ENCODE measurements at places on chromosomes 12 and 14.

DNA sequence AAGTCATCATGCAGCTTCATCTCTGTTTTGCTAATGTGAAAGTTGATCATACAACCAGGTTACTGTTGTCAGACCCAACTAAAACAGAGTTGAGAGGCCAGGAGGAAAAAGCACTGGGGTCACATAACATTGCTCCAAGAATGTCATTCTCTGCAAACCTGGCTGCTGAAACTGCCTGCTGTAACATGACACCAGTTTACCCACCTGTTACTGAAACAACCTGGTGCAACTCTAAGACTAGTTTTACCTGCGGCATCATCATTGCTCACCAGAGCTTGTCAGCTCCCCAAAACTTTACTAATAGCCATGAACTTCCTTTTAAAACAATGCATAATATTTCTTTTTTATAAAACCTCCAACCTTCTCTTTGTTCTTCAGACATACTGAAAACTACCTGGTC, 30.7 kb upstream of the DEGS2 start:
- no peak for DNase-seq

GRCh38 chr12:18045446-18045992, 44.5 kb downstream of the RERGL start:
- DNase-seq = no peak

DNA sequence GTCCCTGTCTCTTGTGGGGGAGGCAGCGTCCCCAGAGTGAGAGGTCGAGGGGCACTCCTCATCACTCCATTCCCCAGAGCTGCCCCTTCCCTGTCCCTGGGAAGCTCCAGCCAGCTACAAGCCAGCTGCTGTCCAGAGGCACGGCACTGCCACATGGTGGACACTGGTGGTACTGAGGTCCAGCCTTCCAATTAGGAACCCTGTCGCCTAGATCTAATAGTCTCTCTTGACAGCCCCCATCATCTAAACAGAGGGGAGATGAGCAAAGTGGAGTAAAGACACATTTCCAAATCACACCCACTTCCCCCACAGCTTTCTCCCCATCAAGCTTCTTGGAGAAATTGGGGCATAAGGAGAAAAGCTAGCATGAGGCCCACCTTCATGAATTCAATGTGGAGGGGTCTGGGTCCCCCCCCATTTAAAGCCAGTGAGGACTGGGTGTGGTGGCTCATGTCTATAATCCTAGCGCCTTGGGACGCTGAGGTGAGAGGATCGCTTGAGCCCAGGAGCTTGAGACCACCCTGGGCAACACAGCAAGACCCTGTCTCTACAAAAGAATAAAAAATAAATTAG, 2.1 kb upstream of the INHBE start:
- peak; percentile 67 for DNase-seq

DNA sequence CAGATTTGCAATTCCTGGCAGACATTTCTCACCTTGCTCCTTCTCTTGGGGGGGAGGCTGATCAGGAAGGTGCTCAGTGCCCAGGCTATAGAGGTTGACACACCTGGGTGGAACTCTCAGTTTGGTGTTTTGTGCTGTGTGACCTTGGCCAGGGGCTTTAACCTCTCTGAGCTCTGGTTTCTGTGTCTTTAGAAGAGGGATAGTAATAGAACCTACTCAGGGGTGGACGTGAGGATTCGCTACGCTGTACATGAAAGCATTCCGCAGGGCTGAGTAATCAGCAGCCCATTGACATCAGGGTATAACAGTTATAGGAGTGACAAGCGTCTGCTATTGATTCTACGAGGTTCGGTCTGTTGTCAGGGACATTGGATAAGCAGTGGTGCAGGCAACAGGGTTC, 98.1 kb downstream of the PHETA1 start:
- DNase-seq = no peak

- no peak for DNase-seq
These were observed 10.1 kb upstream of the SPATS2 start for GRCh38 chr12:49357103-49357678.

DNA sequence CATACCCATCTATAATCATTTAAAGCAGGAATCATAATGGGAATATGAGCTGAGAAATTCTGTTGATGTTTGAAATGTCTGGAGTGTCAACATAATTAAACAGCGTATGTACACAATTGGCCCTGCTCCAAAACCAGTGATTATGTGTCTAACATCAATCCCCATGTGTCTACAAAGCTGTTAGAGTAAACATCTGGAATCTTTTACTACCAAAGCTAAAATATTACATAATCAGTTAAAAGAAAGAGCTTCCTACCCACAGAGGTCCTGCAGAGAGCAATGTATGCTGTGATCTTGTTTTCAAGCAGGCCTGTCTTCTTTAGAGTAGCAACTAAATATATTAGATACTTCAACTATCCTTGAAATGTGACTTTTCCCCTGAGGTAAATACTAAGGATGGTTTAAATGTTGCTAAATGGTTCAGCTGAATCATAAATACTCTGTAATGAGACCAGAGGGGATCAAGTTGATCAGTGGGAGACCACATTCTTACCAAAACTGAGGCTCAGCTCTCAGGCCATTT, 74.3 kb downstream of the RASSF8 start:
- no peak for DNase-seq

DNA sequence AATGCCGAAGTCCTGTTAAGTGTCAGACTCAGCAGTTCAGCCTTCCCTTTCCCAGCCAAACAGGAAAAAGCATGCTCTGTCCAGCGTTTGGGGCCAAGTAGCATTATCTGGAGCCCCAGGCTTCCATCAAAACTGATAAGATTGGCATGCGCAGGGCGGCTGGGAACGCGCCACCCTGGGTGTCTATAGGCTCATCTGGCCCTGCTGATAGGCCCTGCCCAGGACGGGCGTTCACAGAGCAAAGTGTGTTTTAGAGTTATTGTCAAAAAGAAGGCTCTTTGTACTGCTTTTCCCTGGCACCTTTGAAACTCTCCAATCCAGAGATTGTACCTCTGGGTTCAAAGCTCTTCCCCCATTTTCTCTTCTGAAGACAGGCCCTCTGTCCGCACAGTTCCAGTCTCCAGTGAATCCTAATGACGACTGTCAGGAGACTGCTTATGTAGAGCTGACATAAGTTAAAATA, at the start of gene ART4:
Gene ART4 (minus strand): TSS at position 102 of the 463 bp plus-strand sequence. CDS start 413 bp downstream, outside the sequence.
- no peak for DNase-seq

DNA sequence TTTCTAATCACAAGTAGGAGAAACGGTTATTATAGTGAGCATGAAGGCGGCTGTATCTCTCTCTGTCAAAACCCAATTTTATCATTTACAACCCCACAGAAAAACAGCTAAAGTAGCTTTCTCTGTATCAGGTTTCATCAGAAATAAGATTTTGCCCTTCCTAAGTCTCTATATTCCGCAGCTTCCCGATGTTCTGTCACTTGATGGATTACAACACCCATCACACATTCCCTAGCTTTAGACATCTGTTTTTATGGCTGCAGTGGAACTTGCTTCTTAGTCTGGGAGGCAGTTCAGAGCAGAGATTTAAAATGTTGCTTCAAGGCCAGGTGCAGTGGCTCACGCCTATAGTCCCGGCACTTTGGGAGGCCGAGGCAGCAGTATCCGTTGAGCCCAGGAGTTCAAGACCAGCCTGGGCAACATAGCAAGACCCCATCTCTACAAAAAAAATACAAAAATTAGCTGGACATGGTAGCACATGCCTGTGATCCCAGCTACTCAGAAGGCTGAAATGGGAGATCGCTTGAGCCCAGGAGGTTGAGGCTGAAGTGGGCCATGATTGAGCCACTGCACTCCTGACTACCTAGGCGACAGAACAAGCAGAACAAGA, 27.6 kb upstream of the FOXN3 start:
- DNase-seq = no peak

DNA sequence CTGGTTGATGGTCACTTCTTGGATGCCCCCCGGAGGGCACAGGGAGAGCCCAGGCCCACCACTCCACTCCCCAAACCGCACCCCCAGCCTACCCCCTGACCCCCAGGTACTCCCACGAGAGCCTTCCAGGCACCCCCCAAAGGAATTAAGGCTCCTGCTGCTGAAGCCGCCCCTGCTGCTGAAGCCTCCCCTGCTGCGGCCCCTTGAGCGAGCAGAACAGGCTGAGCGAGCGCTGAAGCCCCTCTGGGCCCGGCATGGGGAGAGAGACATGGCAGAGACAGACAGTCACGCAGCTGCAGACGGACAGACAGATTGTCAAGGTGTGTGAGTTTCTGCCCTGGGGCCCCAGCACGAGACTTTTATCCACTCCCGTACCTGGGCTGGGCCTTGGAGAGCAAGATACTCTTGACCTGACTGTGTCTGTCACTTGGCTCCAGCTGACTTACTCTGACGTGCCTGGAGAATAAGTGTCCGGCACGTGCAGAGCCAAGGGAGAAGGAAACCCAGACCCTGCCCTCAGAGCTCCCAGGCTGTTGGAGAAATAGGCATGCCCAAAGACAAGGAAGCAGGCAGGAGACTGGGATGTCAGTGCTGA, at the start of gene KRT78:
Gene KRT78 (minus strand): TSS at position 334 of the 595 bp plus-strand sequence. CDS start 64 bp downstream, at position 270.
- DNase-seq = no peak

GRCh38 chr14:94548999-94549985, 11.9 kb upstream of the SERPINA4 start:
- DNase-seq = peak; percentile 63

- no peak for DNase-seq
These were observed 288.7 kb downstream of the RPAP3 start for GRCh38 chr12:47417121-47417520.

DNA sequence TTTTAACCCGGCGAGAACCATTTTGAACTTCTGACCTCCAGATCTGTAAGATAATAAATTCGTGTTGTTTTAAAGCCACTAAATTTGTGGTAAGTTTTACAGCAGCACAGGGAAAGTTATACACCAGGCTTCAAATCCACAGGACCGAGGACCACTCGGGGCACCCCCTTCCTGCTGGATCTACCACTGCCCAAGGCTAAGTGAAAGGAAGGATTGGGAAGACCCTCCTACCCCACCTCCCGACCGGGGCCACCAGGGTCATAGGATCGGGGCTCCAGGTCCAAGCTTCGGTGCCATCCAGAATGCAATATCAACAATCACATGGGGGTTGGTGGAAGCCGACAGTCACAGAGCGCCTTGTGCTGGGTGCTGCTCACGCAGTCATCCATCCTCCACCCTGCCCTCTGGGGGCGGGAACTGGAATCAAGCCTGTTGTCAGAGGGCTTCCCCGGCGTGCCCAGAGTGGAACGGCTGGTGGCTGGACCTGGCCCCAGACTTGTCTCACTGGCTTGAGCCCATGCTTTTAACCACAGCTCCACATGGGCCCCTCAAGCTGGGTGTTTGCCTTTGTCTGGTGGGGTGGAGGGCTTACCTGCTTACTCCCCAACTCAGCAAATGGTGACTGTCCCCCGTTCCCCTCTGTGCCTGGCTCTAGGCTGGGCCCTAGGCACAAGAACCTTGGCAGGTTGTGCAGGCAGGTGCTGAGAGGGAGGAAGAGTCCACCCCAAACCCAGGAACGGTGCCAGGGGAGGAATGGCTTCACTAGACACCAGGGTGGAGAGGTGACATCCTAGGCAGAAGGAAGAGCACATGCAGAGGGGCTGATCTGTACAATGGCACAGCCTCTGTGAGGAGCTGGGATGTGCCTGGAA, 180.3 kb upstream of the RTL1 start:
- no peak for DNase-seq

GRCh38 chr12:52059582-52060497, 8.6 kb downstream of the NR4A1 start:
- DNase-seq = no peak

DNA sequence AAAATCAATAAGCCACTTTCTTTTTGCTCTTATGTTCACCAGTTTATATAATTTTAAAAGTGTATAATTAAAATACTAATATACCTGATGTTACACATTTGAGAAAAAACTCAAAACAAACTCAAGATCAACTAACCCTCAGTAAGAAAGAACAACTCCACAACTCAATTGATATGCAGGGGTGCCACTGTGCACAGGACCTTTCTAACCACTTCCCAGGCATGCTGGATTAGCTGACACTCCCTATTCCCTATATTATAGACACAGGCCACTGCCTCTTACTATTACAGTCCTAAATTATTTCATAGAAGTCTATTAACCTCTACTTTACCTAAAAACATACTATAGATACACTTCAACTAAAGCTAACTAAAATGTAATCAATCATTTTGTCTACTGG, 191.7 kb upstream of the KRR1 start:
- no peak for DNase-seq

DNA sequence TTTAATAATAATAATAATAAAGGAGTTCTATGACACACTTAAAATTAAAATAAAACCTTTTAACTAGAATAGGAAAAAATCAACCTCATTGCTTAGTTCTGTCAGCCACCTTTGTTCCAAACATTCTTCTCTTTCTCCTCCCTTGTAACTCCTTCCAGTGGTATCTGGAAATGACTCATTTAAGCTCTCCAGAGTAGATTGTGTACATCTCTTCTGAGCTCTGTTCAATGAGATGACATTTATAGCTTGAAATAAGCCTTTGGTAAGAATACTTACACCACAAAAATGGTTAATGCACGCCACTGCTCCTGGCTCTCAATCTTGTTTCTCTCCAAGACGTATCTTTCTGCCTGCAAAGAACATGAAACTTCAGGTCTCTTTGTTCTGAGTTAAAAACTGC, 70.3 kb downstream of the STAB2 start:
- no peak for DNase-seq

GRCh38 chr12:63918800-63919300, 74.3 kb downstream of the SRGAP1 start:
- no peak for DNase-seq

DNA sequence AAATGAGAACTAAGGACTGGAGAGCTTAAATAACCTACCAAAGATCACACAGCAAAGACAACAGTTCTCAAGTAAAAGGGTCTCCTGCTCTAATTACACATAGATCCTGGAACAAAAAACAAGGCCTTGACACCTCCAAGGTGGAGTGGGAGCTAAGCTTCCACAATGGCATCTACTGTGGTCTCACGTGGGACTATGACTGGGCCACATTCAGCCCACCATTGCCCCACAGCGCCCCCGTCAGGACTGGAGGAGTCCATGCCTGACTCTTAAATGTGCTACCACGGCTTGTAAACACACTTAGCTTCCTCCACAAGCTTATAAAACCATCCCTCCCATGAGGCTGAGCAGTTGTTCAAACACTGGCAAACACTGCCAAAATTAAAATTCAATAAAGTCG, 88.5 kb downstream of the GCH1 start:
- peak; percentile 38 for DNase-seq

DNA sequence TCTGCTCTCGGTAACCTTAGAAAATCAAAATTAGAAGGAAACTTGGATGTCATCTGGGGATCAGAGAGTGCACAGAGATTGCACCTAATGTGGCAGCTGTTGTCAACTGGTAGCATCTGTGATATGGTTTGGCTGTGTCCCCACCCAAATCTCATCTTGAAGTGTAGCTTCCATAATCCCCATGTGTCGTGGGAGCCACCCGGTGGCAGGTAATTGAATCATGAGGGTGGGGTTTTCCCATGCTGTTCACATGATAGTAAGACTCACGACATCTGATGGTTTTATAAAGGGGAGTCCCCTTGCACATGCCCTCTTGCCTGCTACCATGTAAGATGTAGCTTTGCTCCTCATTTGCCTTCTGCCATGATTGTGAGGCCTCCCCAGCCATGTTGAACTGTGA, 127.7 kb upstream of the SRRM4 start:
- no peak for DNase-seq

GRCh38 chr12:50401500-50402081, 906 bp downstream of the LARP4 start:
- DNase-seq = no peak
